ENCODE measurements at places on chromosomes 7 and 10. TPM values are rescaled to one million over a fixed set of nuclear protein-coding genes. Genes with fewer than 3 reads are reported as not detected.

ERVW-1 gene
- not detected for total RNA-seq

HEPACAM2 gene
- not detected for total RNA-seq

OR6V1 gene
- total RNA-seq, result not detected

CDC123 gene
- 29.6 TPM for total RNA-seq

AQP1 gene
- 14.2 TPM for total RNA-seq

CYP3A4 gene
- 960 TPM for total RNA-seq

KNDC1 gene
- total RNA-seq, result 0.54 TPM

Data from right lobe of liver (tissue), 6 donors.